T-helper 1 cell treated with Interleukin-12 subunit alpha and Interleukin-12 subunit beta and Interleukin-4 antibody, amounts not matched to agents 30 ng/mL and 1 ng/mL, for 36 hours (primary cell): ENCODE measurements at places on chromosomes 13 and 19. TPM values are rescaled to one million over a fixed set of nuclear protein-coding genes. Genes with fewer than 3 reads are reported as not detected.

The RASAL3 gene
- total RNA-seq, result 220 and 228 TPM in 2 replicates

The RBM42 gene
- 112 and 114 TPM in 2 replicates for total RNA-seq

The SIX5 gene
- 1.6 and 2.4 TPM in 2 replicates for total RNA-seq

The NR1H2 gene
- 67.4 and 72.1 TPM in 2 replicates for total RNA-seq

The SLITRK1 gene
- not detected in 2 replicates for total RNA-seq

The KIR3DL1 gene
- 0.17 TPM in 1 of 2 replicates, not detected in the other for total RNA-seq

The CYTH2 gene
- total RNA-seq, result 48.1 and 49.0 TPM in 2 replicates

The OR10H4 gene
- not detected in 2 replicates for total RNA-seq

The CBY2 gene
- total RNA-seq, result not detected in 2 replicates

The NLRP4 gene
- total RNA-seq, result not detected in 2 replicates

The DCLK1 gene
- not detected in 2 replicates for total RNA-seq

The SLITRK5 gene
- not detected in 2 replicates for total RNA-seq

The SYDE1 gene
- total RNA-seq, result 0.51 and 0.63 TPM in 2 replicates
